ENCODE measurements at places on chromosomes 3 and 15.

DNA sequence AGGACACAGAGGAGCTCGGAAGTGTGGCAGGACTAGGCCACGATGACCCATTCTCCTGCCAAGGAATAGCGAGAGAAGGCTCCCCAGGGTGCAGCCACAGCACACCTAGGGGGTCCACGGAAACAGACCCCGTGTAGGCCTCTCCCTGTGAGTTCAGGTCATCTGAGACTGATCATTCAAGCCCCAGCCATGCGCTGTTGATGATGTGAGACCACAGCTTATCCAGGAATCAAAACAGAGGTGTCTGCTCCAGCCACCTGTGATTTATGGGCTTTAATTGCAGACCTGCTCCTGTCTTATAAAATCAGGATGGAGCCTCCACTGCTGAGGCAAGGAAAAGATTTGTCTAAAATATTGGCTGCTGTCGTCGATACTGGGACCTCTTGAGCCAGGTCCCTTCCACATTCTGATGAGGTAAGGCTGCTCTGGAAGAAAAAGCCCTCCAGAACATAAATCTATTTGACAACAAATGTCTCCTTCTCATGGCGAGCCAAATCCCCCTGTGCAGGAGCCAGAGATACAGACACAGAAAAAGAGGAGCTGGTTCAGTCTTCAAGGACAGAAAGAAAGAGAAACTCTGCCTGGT lies 186.7 kb downstream of the TJP1 start:
- DNase-seq = no peak

GRCh38 chr15:67766968-67767367 lies 58.3 kb upstream of the SKOR1 start:
- no peak for DNase-seq

- no peak for DNase-seq
These were observed 115.3 kb upstream of the NEO1 start for GRCh38 chr15:72936691-72937679.

DNA sequence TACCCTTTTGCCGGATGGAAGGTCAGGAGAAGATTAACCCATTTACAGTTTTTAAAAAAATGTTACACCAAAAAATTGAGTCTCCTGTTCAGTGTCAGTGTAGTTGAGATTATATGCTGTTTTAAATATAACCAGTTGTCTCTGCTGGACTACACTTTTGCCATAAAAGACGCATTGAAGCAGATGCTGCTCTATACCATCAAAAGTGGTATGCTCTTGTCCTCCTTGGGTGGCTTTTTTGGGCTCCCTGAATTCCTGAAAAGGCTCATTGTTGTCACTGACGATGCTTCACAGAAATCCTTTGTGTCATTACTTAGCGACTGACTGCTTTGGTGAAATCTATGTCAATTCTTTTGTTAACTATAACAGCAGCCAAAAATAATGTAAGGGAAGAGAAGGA lies 133.9 kb upstream of the SKOR1 start:
- DNase-seq = no peak

DNA sequence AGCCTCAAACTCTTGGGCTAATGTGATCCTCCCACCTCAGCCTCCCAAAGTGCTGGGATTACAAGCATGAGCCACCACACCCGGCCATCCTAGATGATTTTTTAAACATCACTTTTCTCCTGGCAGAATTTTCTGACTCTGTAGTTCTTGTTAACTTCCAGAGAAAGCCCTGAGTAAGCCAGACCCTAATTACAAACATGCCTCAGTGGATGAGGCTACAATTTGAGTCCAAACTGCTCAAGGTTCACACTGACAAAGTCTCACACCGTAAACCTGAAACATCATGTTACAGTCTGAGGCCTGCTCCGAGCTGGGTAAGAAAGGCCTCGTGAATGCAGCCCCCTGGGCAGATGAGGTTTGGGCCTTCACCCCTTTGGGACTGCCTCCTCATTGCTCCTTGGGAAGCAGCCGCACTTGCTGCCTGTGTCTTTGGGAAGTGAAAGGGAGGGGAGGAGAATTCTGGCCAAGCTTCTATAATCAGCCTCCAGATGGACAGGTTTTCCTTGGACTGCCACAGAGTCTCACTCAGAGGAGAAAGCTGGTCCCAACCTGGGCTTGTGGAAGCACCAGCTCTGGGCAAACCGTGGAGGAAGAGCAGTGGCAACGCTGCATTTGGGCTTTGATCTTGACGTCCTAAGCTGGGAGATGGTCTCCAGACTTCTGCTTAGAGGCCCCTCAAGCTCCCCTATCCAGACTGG lies 46.0 kb downstream of the CA12 start:
- no peak for DNase-seq

- DNase-seq = no peak
These were observed 297.6 kb upstream of the CHRNA7 start for GRCh38 chr15:31732726-31733125.
